ENCODE measurements at places on chromosomes 5 and 9.

DNA sequence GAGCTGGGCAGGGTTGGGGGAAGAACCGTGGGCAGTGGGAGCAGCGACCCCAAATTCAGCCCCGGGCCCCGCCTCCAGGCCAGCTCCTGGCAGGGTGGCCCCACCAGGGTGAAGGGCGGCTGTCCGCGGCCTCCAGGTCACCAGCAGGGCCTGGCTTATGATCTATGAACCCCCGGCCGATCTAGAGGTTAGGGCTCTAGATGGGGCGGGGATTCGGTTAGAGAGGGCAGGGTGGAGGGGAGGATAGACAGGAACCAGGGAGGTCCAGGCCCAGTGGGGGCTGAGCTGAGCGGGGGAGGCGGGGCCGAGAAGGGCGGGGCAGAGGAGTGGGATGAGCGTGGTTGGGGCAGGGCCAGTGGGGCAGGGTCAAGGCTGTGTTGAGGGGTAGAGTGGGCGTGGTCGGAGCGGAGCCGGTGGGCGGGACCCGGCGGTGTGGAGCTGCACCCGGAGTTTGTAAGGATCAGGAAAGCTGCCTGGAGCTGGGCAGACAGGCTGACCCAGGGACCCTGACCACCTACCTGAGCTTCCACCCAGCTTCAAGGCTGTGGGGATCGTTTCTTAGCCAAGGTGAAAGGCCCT lies 29.3 kb upstream of the OBP2B start:
- DNase-seq, result peak; percentile 51

- DNase-seq, result peak; percentile 82
These were observed at the start of gene RHOBTB3 for GRCh38 chr5:95730730-95731570. RHOBTB3 (plus strand) TSS chr5:95731336; CDS start chr5:95731683, 347 bp downstream.

DNA sequence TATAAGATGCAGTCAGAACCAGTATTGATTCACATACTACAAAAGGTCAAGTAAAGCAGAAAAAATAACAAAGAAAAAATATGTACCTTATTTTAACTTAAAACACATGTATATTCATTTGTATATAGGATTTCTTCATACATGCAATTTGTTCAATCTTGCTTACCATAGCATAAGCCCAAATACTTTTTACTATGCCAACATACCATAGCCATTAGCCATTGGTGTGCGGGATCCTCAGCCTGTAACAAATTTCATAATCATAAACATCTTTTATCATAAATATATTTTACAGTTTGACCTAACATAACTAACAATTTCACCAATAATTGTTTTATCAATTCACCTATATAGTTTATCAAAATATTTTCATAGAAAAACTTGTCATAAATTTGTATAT lies 51.1 kb downstream of the MPDZ start:
- DNase-seq, result no peak

GRCh38 chr5:135188233-135188914 lies 154.3 kb upstream of the PITX1 start:
- DNase-seq, result no peak

DNA sequence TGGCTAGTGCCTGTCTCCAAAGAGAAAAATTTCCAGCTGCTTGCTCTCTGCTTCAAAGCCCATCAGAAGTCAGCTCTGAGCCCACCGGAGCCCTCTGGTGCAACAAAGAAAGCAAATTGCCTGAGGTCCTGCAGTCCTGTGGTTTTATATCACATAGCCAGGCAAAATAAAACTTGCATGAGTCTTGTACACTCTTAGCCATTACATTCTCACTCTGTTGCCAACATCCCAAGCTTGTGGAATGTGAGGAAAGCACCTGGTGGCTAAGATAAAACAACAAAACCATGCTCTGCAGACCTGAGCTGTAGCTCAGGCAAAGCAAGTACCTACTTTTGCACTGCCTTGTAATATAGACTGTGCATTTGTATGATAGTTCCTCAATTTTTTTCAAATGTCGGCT lies 133.7 kb downstream of the GPBP1 start:
- no peak for DNase-seq

- no peak for DNase-seq
These were observed 64.7 kb upstream of the SELENOP start for GRCh38 chr5:42876375-42876844.

- DNase-seq, result no peak
These were observed 18.1 kb upstream of the ARRDC3 start for GRCh38 chr5:91401175-91401574.

GRCh38 chr9:113625486-113625885 lies 162.0 kb downstream of the RGS3 start:
- no peak for DNase-seq

GRCh38 chr5:95729115-95730010 lies 1.8 kb upstream of the RHOBTB3 start:
- no peak for DNase-seq

DNA sequence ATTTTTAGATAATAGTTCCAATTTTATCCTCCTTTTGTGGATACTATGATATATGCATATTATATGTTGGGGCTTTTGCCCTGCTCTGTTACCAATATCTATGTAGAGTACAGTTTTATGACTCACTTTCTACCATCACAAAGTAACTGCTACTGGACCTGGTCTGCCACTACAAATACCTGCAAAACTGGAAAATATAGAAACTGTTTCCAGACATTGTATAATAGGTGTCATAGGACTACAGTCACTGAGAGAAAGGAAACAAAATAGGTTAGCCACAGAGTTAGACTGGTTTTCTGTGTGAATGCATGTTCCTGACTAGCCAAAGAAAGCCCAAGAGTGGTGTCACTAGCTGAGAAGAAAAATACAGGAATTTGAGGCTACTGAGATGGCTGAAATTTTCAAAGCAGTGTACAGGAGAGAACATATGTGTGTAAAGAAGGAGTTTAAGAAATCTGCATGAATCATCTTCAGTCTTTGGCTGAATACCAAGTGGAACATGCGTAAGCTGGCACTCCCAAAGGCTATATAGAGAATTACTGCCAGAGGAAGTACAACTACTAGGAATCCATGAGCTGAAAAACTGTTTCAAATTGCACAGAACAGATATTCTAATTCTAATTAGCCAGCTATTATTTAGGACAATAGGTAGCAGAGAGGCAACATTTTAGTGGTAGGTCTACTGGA lies 29.0 kb upstream of the FAM174A start:
- peak; percentile 2 for DNase-seq

GRCh38 chr5:548256-548655 lies 24.0 kb upstream of the SLC9A3 start:
- peak; percentile 58 for DNase-seq
